ENCODE measurements at places on chromosomes 1 and 21. TPM values are rescaled to one million over a fixed set of nuclear protein-coding genes. Genes with fewer than 3 reads are reported as not detected.

HSPG2 gene
- 45.4 TPM for total RNA-seq

DNA sequence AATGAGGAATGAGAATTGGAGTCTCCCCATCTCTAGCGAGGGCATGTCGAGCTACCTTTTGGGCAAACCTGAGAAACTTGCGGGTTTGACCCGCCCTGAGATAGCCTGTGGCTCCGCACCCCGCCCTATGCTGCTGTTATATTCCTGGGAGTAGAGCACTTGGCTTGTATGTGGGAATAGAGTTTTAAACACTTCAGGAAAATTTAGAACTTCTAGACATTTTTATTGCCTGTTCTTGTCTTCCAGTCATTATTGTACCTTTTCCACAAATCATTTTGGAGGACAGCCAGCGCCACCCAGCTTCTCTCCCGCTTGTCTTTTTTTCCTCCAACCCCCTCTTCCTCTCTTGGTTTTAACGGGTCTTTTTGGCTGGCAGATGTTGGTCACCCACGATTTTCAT, 738 bp downstream of the GNPAT start:
- no peak for DNase-seq

GRCh38 chr1:39657402-39657801, 14.5 kb downstream of the NT5C1A start:
- no peak for DNase-seq

PCP4 gene
- not detected for total RNA-seq

DNA sequence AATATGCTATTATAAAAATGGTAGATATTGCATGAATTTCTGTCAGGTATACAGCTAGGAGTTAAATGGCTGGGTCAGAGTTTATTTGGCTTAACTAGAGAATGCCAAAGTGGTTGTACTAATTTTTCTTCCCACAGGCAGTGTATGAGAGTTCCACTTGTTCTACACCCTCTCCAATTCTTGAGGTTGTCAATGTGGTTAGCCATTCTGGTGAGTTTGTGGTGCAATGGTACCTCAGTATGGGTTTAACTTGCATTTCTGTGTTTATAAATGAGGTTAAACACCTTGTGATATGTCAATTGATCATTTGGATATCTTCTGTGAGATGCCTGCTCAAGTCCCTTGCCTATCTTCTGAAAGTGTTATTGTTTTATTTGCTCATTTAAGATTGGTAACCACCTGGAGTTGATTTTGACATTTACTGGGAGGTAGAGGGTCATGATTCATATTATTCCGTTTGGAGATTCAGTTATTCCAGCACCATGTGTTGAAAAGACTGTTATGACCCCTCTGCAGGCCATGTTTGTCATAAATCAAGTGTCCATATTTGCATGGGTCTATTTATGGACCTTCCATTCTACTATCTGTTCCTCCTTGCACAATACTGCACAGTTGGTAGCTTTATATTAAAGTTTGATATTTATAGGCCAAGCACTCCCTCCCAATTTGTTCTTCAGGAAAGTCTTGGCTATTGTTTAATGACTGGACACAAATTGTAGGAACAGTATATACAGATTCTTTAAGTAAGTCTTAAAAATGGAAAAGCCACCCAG, 5.8 kb downstream of the FALEC start:
- DNase-seq, result no peak

CD2 gene
- not detected for total RNA-seq

DNA sequence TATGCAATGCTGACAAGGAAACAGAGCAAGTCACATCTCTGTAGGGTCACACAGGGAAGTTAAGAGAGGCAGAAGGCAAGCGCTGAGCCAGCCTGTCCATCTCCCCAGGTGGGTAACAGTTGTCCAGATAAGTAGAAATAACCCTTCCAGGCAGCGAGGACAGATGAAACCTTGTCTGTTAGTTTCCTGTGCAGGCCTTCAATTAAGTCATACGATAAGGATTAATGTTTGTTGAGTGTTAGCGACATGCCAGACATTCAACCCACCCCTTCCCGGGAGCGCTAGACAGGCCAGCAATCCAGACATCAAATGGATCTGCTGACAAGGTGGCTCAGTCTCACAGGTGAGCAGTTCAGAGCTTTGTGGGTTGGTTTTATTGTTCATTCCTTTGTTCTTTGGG, 221.5 kb upstream of the FMN2 start:
- DNase-seq, result no peak

LCE2C gene
- not detected for total RNA-seq

DNA sequence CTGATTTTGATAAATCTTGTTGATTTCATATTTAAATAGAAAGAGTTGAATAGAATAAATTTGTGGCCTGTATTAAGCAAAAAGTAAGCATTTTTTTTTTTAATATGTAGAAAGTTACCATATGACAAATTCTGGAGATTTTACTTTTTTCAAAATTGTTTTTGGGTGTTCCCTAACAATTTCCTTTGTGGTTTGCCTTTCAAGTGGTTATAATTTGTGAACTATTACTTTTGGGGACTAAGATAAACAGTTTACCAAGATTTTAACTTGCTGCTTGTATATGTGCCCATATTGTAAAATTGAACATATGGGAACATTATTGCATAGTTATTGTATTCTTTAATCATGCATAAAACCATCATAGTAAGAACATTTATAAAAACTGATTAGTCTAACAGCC, 34.6 kb downstream of the SLC30A7 start:
- no peak for DNase-seq

DNA sequence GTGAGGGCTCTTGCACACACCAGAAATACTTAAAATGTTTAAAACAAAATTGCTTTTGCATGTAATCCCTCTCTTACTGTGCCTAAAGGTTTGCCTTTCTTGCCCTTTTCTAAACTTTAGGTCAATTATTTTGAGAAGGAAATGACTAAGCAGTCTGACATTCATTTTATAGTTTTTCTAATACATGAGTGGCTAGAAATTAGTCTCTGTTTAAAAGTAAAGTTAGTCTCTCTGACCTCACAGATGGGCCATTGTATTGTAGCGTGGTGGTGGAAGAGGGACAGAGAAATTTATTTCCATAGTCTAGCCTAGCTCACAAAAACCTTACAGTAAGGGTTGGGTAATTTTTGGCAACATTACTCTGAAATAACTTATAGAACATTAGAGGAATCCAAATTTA, 3.6 kb upstream of the COL11A1 start:
- no peak for DNase-seq

Measured in NCI-H460 (cell line).